ENCODE measurements at places on chromosomes 16 and 17.

- DNase-seq: no peak
Measured at GRCh38 chr16:6593799-6594198, 738.8 kb upstream of the RBFOX1 start.

DNA sequence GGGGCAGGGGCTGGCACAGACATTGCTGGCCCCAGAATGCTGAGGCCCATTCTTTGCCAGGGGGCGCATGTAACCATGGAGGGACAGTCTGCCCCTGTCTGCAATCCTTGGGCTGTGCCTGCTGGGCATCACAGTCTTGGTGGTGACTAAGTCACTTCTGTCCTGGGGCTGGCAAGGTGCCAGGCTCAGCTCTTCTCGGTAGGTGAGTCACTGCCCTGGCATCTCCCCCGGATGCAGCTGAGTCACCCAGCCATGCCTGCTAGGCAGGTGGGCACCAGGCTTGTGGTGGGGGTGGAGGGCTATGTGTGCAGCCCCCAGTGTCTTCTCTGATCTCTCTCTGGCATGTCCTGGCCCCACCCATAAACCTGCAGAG lies 5.6 kb downstream of the RARA start:
- DNase-seq: peak; percentile 95

DNA sequence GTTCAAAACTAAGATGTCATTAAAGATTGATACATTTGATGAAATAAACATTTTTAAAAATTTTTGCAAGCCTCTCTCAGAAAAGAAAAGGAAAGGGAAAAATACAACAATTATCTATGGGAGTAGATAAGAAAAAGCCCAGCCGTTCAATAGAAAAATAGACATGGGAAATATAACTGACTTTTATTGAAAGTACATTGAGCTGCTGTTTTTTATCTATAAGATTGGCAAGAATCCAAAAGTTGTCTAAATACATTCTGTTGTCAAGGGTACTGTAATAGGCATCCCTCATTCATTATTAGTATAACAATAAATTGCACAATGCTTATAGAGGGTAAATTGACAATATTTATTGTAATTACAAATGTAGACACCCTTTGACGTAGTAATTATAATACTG lies 38.4 kb upstream of the IRX6 start:
- DNase-seq: no peak

DNA sequence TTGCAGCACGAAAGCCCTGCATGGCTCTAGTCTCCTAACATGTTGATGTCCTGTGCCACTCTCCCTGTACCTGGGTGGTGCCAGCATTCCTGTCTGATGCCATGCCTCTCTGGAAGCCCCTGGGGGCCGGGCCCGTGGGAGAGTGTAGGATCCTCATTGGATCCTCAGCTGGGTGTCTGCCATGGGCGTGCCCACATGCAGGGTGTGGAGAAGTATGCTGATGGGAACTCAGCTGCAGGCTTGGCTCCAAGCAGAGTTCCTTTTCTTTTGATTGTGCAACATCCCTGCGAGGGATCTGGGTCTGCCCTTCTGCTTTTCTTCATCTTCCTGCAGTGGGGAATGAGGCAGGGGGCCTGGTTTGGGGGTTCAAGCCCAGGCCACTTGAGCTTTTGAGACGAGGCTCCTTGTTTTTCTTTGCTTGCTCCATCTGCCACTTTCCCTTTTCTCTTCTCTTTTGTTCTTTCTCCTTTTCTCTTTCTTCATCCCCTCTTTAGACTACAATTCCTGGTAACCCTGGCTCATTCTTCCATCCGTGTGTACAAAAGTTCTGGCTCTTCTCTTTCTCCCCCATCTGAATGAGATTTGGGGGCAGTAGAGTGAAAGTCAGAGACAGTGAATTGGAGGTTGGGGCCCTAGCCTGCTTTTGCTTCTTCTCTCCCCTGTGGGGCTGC lies 32.9 kb downstream of the KSR1 start:
- no peak for DNase-seq

GRCh38 chr17:79201536-79202227 lies 127.1 kb downstream of the ENGASE start:
- DNase-seq: no peak

DNA sequence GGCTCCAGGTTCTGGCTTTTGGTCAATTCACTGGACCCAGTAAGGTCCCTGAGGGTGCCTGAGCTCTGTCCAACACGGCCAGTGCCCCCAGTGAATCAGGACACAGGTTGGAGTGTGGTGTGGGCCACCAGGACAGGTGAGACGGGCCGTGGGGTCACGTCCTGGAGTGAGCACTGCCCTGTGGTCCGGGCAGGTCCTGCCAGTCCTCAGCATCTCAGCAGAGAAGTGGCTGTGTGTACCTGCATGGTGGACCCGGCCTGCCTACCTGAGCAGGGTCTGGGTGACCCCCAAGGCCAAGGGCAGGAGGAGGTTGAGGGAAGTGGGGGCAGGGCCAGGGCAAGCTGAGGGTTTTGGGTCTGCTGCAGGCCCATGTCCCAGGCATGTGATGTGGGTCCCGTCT lies 1.9 kb upstream of the GNG13 start:
- no peak for DNase-seq
